ENCODE measurements at places on chromosomes 2 and 18.
A peak's percentile ranks its signal among the peaks of the same experiment; 100 is the strongest.

DNA sequence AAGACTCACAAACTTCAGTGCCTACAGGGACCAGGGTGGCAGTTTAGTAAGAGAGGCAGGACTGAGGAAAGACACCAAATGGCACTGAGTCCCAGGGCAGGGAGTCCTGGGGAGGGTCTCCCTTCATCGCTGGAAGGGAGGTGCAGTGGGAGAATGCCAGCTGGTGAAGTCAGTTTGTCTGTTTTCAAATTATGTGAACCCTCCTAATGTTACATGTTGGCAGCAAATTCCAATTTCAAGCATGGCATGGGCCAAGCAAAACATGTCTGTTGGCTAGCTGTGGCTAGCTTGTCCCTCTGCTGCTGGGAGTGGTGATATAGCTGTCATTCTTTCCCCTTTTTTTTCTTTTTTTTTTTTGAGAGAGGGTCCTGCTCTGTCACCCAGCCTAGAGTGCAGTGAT, 55.9 kb upstream of the HAAO start:
- no peak for DNase-seq

DNA sequence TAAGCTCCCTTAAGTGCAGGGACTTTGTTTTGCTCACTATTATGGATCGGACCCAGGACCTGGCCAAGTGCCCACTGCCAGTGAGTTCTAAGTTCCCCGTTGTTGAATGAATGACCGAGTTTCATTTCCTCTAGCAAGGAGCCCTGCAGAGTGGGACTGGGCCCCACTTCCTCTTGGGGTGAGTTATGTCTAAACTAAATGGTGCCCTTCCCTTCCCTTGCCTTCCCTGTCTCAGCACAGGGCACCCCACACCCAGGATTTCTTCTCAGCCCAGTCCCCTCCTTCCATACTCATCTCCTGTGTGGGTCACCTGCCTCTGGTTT, 195.3 kb upstream of the HS6ST1 start:
- DNase-seq = no peak

DNA sequence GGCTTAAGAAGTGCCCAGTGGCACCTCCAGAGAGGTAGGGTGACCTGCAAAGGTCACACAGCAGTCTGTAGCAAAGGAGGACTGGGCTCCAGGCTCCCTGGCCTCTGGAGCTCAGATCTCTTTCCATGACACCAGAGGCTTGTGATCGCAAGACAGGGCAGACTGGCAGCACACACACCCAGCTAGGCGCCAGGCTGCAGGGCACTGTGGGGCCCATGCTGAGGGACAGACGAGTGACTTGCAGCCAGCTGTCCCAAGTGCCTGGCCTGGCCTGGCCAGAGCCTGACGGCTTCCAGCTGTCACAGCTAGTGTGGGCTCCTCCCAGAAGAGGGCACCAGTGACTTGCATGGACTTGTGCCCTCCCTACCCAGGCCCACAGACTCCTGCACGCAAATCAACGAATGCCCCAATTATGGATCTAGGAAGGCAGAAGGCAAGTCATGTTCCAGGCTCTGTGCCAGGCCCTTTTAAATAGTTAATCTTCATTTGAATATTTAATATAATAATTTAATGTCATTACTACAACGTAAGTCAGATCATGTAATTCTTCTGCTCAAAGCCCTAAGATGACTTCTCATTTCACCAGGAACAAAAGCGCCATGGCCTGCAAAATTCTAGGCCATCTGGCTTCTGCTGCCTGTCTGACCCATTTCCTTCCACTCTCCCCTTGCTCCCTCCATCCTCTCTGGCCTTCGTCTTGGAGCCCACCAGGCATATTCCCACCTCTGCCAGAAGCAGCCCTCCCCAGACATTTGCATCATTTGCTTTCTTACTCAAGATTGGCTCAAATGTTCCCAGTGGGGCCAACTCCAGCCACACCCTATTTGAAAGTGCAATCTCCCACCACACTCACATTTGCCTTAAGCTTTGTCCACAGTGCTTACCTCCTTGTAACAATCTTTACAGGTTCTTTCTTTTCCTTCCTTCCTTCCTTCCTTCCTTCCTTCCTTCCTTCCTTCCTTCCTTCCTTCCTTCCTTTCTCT, 3.7 kb upstream of the SPEG start:
- DNase-seq = peak; percentile 38

GRCh38 chr2:24924732-24925131, 4.7 kb upstream of the ADCY3 start:
- DNase-seq = no peak

DNA sequence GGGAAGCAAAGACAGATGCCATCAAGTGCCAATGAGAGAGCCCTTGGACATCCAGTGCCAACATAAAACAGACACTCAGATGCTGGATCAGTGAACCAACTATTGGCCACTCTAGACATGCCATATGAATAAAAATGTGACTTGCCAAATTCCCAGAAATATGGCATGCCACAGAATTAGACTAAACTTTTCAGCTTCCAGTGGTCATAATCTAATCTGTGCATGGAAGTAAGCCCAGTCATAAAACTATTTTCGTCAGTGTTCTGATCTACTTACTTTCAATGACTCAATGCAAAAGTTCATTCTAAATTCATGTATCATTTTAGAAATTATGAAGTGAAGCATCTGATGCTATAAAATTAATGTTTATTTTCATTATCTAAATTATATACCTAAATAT, 1506.2 kb upstream of the NXPH2 start:
- no peak for DNase-seq

GRCh38 chr2:118632921-118633320, 214.5 kb downstream of the EN1 start:
- DNase-seq = no peak

GRCh38 chr2:224072541-224073188, 33.6 kb upstream of the SERPINE2 start:
- DNase-seq = no peak

DNA sequence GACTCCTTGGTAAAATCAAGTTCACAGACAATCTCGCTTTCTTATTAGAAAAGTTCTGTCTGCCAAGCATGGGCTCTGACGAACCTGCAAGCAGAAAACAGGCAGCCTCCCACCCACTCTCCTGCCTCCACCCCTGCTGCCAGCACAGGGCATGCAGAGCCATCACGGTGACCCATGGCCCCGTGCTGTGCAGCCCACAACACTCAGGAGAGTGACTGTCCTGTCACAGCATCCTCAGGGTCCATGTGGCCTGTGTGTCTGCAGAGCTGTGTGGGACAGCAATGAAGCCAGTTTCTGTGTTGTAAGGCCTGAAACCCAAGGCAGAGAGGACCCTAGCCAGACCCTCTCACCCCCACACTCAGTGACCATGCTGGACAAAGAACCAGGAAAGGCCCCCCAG, 46.2 kb downstream of the TFCP2L1 start:
- no peak for DNase-seq

- no peak for DNase-seq
Observed at GRCh38 chr2:240997141-240997855, 1.1 kb upstream of the SNED1 start.

DNA sequence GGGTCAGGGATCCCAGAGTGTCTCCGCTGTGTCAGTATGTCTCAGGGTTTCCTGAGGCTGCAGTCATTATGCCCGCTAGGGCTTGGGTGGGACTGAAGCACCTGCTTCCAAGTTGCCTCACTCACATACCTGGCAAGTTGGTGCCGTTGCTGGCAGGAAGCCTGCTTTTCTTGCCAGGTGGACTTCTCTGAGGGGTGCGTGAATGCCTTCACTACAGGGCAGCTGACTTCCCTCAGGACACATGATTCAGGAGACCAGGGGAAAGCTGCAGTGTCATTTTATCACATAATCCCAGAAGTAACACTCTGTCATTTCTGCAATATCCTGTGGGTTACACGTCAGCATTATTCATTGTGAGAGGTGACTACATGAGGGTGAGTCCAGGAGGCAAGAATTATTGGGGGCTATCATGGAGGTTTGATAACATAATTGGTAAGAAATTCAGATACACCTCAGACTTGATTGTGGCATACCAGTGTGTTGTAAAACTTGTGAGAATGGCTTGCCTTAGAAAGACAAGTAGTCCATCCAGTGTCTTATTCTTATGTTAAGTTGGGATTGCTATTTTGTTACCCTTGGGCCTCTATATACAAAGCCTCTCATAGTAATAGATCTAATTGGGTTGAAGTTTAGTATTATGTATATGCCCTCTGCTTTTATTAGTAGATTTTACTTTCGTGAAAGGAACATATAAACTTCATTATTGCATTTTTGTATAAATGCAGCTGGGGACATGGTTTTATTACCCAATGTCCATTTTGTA, 44.1 kb downstream of the NEDD4L start:
- DNase-seq = peak; percentile 73

DNA sequence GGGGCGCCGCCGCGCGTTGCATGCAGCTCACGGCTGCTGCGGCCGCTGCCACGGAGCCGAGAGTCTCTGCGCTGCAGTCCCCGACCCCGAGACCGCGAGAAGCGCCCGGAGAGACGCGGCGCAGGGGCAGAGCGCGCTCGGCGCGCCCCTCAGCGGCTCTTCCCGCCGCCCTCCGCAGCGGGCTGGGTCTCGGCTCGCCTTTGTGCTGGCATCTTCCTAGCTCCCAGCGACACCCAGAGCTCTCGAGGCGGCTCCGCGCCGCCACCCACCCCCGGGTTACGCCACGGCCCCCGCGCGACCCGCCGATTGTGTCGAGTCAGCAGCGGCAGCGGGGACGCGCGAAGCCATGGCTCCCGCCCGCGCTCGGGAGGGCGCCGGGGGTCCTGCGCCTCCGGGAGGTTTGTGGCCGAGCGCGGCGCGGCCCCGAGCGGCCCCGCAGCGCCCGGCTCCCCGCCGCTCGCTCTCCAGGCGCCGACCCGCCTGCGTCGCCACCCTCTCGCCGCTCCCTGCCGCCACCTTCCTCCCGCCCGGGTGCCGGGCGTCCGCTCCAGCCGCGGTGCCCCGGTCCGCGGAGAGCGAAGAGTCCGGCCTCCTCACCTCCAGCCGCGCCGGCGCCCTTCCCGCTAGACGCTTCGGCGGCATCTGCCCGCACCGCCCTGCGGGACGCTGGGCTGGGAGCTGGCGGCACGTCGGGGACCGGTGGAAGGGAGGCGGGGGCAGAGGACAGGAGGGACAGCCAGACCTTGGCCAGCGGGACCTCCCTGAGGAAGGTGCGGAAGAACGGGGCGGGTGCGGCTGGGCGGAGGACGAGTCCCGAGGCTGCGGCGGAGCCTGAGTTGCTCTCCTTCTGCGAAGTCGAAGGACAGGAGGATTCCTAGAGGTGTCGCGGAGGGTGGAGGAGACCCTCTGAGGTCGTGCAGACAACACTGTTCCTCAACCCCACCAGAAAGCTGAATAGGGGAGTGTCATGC, 46.3 kb upstream of the CCDC150 start:
- DNase-seq = peak; percentile 55

DNA sequence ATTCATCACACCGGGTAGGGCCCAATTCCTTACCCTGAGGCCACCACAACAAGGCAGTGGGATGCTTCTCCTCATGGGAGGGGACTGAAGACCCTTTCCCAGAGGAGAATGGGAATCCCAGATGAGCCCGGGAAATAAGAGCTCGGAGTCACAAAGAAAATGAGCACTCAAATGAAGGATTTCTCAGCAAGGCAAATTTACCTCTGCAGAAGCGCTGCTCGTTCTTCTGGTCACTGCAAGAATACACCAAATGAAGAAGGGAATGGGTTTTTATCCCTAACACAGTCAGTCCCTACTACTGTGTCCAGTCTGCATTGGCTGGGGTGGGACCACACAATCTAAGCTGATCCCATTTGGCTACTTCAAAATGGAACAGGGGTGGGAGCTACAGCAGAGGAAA, 35.7 kb upstream of the TRAPPC8 start:
- DNase-seq = no peak

DNA sequence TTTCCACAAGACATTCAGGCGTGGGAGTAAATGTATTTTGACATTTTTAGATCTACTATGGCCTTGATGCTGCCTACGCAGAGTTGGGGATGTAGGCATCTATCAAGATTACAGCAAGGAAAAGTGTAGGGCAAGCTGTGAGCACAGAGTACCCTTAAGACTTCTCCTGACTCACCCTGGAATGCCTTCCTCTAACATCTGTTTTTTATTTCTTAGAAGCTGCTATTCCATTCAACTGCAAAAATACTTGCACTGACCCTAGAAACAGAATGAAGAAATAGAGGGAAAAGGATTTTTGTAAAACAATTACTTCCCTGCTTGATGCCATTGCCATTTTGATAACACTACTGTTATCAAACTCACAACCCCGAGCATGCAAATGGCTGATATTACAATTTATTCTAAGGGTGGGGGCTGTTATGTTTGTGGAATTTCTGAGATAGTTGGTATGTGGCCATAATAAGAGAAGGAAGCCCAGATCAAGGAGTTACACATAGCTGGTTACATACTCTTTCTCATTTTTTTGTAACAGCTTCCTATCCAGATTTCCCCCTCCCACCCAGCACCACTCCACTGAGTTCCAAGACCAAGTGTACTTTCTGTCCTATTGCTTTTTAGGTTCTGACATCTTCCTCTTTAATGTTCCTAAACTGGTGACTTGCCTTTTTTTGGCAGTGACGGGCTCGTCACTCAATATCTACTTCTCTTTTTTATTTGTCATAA, 6.0 kb upstream of the ROCK1 start:
- DNase-seq = no peak

GRCh38 chr2:160584972-160585494, 91.4 kb upstream of the RBMS1 start:
- peak; percentile 65 for DNase-seq

DNA sequence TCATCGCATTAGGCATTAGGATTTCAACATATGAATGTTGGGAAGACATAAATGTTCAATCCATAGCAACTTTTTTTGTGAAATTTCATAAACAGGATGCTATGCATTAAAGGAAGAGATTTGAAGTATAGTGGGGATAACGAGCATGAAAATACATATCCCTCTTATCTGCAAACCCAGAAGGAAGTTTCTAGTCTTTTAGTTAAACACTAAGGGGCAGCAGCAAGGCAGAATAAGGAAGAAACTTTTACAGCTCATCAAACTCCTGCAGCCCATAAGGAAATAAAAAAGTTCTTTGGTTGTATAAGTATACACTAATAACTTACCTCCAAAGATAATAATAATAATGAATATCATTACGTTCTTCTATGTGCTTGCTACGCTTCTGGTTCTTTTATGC, 81.5 kb downstream of the CD226 start:
- DNase-seq = no peak

GRCh38 chr2:70994009-70994698, 519 bp downstream of the TEX261 start:
- DNase-seq = peak; percentile 10

DNA sequence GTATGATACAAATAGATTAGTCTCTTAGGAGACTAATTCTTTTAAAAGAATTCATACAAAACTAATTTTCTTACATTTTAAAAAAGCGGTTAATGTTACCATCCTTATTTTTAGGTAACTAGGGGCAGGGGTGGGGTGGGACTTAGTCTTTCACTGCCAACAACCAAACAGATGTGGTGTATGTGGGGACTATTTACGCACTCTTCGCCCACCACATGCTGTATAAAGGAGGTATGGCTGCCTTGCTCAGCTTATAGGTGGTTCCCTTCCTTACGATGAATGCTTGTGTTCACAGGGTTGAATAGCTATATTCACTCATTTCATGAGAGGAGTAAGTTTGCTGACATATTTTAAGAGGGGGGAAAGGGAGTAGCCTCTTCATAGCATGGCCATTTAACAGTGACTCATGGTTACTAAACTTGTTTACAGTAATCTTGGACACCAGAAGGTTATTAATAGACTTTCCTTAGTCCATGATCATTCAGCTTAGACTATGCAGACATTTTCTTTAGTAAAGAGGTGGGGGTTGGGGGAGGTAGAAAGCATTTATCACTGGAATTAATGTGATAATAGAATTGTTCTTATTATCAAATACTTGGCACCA, 61.8 kb downstream of the CAB39 start:
- DNase-seq = peak; percentile 73
